Central memory CD4-positive, alpha-beta T cell (primary cell): ENCODE measurements at places on chromosomes 2 and 18.

GRCh38 chr2:151973901-151974199 lies 125.0 kb downstream of the CACNB4 start:
- no peak for DNase-seq

DNA sequence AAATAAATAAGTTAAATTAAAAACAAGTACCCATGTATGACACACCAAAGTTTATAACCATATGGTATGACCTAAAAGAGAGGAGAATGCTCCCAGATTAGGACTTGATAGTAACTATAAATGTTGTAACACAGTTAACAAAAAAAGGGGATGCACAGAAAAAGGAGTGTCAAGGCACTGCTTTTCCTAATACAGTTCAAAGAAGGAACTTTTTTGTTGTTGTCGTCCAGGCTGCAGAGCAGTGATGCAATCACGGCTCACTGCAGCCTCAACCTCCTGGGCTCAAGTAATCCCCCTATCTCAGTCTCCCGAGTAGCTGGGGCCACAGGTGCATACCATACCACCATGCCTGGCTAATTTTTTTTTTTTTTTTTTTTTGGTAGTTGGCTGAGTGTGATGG lies 2.7 kb downstream of the NARS1 start:
- DNase-seq = no peak

DNA sequence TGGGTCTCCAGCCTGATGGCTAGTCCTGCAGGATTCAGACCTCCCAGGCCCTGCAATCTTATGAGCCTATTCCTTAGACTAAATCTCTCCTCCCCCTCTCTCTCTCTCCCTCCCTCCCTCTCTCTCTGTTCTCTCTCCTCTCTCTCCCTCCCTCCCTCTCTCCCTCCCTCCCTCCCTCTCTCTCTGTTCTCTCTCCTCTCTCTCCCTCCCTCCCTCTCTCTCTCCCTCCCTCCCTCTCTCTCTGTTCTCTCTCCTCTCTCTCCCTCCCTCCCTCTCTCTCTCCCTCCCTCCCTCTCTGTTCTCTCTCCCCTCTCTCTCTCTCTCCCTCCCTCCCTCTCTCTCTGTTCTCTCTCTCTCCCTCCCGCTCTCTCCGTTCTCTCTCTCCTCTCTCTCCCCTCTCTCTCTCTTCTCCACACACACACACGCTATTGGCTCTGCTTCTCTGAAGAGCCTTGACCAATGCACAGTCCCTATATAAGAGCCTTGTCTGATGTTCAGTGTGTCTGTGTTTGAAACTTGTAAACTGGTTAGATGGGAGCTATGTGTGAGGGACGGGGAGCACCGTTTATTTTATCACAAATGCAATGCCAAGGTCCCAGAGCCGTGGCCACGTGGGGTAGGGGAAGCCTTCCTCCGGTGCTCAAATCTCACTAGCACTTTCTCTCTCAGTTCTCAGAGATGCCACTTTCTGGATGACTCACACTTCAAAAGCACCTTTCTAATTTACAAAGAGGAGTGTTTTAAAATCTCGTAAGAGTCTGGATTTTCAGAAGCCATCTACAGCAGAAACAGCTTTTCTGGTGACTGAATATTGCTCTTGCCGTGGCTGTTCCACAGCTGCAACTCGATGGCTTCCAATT lies 9.4 kb upstream of the PRLH start:
- no peak for DNase-seq

GRCh38 chr2:112927745-112928144 lies 16.8 kb downstream of the IL37 start:
- DNase-seq = no peak

- DNase-seq = no peak
Measured at GRCh38 chr2:231394211-231395141, 1.0 kb upstream of the B3GNT7 start.

DNA sequence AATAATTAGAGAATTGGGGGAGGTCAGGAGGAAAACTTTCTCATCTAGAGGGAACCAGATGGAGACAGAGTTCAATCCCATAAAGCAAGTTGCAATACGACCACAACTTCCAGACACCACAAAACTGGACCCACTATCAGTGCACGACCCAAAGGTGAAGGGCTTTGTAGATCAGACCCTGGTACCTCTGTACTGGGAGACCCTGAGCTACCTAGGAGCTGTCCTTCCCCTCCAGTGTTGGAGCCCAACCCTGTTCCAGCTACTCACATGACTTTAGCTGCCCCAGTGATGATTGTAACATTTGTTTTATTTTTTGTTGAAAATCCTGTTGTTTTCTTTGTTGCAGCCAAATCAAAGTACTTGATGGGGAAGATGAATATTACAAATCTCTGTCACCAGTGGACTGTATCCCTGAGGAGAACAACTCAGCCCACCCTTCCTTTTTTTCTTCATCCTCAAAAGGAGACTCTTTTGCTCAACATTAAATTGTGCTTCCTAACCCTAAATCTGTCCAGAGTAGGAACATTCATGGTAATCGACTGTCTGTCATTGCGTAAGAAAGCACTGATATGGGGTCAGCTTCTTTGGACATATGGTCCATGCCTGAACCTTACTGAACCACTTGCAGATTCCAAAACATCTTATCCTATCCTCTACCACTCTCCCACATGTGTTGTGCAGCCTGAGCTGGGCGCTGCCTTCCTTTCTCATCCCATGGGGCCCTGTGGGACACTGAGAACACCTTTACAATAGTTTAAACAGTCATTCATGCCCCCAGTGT lies 62.3 kb upstream of the SP5 start:
- DNase-seq = no peak

- DNase-seq = no peak
Measured at GRCh38 chr2:84160453-84160852, 298.6 kb downstream of the SUCLG1 start.

DNA sequence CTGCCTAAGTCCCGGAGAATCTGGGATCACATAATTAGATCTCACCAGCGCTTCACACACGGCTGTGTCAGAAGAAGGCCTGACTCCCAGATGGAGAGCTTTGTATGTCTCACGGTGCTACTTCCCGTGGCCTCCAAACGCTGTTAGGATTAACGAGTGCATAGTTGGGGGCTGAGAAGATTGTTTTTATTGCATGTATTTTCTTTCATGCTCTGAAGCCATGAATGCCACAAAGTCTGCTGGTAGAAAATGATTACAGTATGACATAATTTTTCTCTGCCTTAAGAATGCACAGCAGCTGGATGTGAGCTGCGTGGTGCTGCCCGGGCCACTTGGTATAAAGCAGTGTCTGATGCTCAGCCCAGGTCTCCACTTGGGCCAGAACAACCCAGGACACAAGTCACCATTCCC lies 166.5 kb downstream of the SEPTIN10 start:
- no peak for DNase-seq

- no peak for DNase-seq
Measured at GRCh38 chr2:136319651-136320050, 201.7 kb upstream of the CXCR4 start.

DNA sequence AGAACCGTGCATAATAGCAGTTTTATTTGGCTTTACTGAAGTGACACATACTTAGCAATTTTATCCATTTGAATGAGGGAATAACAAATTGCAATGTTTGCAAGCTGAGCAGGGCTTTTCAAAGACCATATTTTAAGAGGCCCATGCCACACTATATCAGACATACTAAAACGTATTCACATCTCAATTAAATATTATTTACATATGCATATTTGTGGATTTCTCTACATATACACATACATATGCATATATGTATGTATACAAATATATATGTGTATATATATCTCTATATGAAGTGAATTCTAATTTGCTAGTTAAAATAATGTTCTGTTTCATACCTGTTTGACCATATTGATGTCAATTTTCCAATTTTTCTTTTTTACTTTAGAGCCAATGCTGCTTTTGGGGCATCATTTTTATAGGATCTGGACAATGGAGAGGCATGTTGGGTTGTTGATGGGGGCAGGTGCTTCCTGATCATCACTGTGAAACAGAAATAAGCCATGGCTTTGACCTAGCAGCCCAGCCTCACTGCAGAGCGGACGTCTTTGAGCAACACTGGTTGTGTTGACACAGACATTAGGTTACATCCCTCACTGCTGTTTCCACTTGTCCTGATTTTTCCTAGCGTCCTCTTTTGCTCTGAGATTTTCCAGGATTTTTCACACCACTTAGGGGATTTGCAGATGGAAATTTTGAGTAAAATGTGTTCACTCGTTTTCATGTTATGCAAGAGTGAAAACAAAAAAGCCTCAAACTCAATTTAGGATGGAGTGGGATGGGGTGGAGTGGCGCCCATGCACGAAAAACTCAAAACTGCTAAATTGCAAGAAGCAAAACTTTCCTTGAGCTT lies 56.9 kb downstream of the RDH14 start:
- no peak for DNase-seq

GRCh38 chr2:101502095-101502494 lies 27.2 kb upstream of the RFX8 start:
- DNase-seq = no peak

DNA sequence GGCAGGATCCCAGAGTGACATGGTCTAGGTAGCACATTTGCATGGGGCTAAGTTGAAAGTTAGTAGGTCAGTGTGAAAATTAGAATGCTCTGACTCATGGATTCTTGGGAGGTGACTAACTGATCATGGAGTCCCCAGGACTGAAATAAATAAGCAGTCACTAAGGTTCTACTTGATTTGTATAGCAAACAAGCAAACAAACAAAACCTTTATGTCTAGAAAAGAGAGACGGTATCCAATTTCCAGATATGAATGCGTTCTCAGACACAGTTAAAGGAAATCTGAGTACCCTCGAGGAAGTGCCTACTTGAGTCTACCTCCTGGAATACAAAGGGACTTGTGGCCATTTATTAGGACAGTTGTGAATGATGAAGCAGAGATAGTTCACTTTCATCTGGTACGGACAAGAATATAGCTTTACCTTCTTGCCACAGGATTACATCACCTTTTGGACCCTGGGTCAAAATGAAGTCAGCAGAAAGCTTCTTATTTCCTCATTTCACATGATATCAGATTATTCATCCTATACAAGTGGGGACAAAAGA lies 54.3 kb upstream of the AGPS start:
- no peak for DNase-seq

GRCh38 chr2:219820767-219821166 lies 193.3 kb downstream of the SLC4A3 start:
- no peak for DNase-seq

DNA sequence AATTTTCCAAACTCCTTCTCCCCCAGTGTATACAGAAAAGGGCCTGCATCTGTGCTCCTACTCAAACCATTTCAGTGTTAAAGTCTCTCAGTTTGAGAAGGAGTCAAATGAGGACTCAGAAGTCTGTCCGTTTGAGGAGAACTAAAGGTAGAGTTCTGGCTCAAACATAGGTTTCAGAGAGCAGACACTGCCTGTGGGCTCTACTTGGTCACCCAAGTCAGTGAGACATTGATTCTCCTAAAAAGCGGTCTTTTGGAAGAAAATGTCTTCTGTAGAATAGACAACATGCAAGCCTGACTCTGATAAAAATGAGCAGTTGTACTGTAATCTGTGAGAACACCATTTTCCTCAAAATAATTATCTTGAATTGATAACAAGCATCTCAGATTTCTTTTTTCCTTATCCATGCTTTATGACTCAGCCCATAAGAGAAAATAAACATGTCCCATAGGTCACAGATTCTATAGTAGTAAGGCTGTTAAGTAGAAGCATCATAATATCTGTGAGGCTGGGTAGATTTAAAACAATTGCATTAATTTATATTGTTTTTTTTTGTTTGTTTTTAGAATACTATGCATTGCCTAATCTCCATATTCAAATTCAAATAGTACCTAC lies 82.8 kb downstream of the ASXL3 start:
- no peak for DNase-seq

DNA sequence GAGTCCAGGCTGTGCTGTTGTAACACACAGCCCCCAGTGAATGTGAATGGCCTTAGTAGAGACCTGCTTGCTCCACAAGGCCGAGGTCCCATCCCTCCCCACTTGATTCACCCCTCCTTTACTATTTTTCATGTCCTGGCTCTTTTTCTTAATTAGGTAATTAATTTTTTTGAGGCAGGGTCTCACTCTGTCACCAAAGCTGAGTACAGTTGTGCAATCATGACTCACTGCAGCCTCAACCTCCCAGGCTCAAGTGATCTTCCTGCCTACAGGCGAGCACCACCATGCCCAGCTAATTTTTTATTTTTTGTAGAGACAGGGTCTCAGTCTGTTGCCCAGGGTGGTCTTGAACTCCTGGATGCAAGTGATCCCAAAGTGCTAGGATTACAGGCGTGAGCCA lies 19.3 kb downstream of the FBLN7 start:
- no peak for DNase-seq
